ENCODE measurements at places on chromosomes 2 and 18. TPM values are rescaled to one million over a fixed set of nuclear protein-coding genes. Genes with fewer than 3 reads are reported as not detected.

The RAD51AP2 gene
- not detected for polyA plus RNA-seq

DNA sequence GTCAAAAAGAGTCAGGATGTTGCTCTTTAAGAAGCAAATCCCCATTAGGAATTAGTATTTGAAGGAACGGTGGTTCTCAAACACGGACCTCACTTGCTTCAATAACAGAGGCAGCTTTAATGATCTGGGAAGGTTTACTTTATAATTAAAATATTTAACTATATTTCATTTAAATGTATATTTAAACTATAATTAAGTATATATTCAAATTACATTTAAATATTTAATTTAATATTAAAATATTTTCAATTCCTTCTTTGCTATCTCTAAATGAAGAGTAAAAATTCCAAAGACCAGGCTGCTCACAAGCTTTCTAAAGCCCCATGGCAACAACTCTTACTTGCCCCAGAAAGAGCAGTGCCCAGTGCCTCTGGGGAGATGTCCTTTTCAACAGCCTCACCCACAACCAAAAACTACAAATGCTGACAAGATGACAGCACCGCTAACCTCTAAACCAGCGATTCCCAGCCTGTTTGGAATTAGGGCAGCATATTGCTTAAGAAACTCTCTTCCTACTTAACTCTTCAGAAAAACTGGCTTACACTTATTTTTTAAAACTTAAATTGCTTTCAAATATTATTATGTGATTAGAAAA is 62.9 kb upstream of the POU3F3 start:
- DNase-seq: no peak

DNA sequence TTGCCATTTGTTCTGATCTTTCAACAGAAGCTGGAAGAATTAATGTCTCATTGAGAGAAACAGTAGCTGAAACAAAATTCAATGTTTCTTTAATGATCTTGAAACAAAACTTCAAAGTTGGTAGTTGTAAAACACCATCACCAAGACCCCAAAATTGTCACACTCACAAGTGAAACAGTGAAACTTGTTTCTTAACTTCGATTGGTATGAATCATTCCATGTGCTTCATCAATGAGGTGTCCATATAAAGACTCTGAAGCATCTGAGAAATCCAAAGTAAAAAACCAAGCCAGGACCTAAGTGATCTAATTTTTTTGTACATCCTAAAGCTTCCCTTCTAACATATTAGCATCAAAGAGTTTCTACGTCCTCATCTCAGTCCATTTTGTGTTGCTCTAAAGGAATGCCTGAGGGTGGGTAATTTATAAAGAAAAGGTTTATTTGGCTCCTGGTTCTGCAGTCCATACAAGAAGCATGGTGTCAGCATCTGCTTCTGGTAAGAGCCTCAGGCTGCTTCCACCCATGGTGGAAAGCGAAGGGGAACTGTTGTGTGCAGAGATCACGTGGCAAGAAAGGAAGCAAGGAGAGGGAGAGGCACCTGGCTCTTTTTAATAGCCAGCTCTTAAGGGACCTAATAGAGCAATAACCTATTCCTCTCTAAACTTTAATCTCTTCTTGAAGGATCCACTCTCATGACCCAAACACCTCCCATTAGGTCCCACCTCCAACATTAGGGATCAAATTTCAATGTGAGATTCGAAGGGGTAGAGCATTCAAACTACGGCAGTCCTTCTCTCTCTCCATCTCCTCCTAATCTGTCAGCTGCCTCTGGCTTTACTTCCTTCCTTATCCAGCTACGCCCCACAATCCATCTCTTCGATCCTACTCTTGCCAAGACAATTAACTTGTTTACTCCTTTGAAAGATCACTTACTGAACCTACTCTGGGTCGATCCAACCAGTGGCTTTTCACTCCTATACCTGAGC is 20.7 kb upstream of the TLK1 start:
- peak; percentile 28 for DNase-seq

DNA sequence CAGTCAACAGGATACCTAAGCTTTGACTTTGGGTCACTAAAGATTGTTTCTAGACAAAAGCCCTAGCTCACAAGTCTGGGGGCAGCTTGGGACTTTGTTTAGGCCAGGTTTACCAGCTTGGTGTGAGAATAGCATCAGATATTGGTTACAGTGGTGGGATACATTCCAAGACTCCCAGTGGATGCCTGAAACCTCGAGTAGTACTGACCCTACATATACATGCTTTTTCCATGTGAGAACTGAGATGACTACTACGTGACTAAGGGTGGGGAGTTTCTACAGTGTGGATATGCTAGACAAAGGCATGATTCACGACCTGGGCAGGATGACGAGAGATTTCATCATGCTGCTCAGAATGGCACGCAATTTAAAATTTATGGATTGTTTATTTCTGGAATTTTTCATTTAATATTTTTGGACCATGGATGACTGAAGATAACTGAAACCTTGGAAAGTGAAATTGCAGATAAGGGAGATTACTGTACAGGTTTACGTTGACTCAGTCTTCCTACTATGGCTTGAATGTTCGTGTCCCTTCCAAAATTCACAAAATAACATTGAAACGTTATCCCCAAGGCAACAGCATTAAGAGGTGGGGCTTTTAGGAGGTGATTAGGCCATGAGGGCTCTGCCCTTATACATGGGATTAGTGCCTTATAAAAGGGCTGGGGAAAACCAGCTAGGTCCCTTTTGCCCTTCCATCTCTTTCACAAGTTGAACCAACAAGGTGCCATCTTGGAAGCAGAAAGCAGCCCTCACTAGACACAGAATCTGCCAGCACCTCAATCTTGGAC is 50.2 kb upstream of the CTAGE1 start:
- DNase-seq: peak; percentile 92

The SLC14A1 gene
- polyA plus RNA-seq: not detected

The MYO7B gene
- polyA plus RNA-seq: 0.17 TPM

The ERBB4 gene
- polyA plus RNA-seq: 0.01 TPM

- no peak for DNase-seq
Observed at GRCh38 chr18:32258558-32259204, 68.8 kb downstream of the MEP1B start.

DNA sequence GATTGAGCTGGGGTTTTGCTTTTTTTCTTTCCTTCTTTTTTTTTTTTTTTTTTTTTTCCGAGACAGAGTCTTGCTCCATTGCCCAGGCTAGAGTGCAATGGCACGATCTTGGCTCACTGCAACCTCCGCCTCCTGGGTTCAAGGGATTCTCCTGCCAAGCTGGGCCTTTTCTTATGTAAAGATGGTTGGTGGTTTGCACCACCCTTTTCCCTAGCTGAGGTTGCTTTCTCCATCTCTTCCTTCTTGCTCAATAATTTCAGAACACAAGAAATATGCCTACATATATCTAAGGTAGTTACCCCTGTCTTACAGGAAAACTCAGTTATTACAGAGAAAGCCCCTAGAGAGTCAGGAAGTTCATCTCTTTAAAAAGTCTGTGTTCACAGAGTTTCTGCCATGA is 7.0 kb downstream of the TTC39C start:
- no peak for DNase-seq
